T-helper 1 cell treated with Interleukin-12 subunit alpha and Interleukin-12 subunit beta and Interleukin-4 antibody, amounts not matched to agents 30 ng/mL and 1 ng/mL, for 36 hours (primary cell): ENCODE measurements at places on chromosomes 12 and 14. TPM values are rescaled to one million over a fixed set of nuclear protein-coding genes. Genes with fewer than 3 reads are reported as not detected.

LIMA1 gene
- total RNA-seq, result 31.2 and 31.9 TPM in 2 replicates

CFAP54 gene
- total RNA-seq, result 0.25 and 0.27 TPM in 2 replicates

EID3 gene
- total RNA-seq, result 6.9 and 8.2 TPM in 2 replicates

ST8SIA1 gene
- 0.86 and 0.95 TPM in 2 replicates for total RNA-seq

SERPINA12 gene
- not detected in 2 replicates for total RNA-seq

ALDH2 gene
- total RNA-seq, result 0.07 and 0.29 TPM in 2 replicates

DBX2 gene
- total RNA-seq, result not detected in 2 replicates

HPD gene
- total RNA-seq, result not detected in 2 replicates

APPL2 gene
- total RNA-seq, result 25.4 and 26.0 TPM in 2 replicates

INSM2 gene
- total RNA-seq, result not detected in 2 replicates

IAPP gene
- total RNA-seq, result not detected in 2 replicates

CIROP gene
- not detected in 2 replicates for total RNA-seq

G2E3 gene
- 31.6 and 34.3 TPM in 2 replicates for total RNA-seq

NKX2-1 gene
- total RNA-seq, result not detected in 2 replicates

HOXC9 gene
- not detected in 2 replicates for total RNA-seq

LRTM2 gene
- 0.41 TPM in 1 of 2 replicates, not detected in the other for total RNA-seq

PNP gene
- 134 and 140 TPM in 2 replicates for total RNA-seq

KCNC2 gene
- total RNA-seq, result not detected in 2 replicates

HOXC11 gene
- not detected in 2 replicates for total RNA-seq

GPX2 gene
- not detected in 2 replicates for total RNA-seq

PTPRO gene
- total RNA-seq, result 5.4 and 8.3 TPM in 2 replicates

SCARB1 gene
- total RNA-seq, result 6.4 and 7.1 TPM in 2 replicates

SUPT16H gene
- total RNA-seq, result 104 and 111 TPM in 2 replicates
